Hematopoietic multipotent progenitor cell (in vitro differentiated cells): ENCODE measurements at places on chromosomes 1 and 21.

GRCh38 chr1:233695901-233696300, 82.0 kb downstream of the KCNK1 start:
- DNase-seq = no peak

DNA sequence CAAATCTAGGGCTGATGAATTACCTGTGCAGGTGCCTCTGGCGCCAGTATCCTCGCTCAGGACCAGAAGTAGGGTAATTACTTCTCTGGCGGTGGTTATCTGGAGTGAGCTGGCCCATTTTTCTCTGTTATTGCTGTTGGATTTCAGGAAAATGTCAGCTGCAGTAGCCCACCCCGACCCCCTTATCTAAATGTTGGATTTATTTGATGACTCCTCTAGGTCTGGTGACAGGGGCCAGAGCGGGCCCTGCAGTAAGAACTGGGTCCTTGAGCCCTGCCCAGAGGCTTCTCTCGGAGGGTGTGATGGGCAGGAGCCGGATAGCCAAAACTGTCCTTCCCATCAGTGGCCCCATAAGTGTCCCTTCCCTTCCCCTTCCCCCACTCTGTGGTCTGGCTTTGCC, 384.3 kb downstream of the PTPRU start:
- DNase-seq = no peak

- no peak for DNase-seq
Measured at GRCh38 chr1:31749785-31750735, 14.1 kb downstream of the ADGRB2 start.

DNA sequence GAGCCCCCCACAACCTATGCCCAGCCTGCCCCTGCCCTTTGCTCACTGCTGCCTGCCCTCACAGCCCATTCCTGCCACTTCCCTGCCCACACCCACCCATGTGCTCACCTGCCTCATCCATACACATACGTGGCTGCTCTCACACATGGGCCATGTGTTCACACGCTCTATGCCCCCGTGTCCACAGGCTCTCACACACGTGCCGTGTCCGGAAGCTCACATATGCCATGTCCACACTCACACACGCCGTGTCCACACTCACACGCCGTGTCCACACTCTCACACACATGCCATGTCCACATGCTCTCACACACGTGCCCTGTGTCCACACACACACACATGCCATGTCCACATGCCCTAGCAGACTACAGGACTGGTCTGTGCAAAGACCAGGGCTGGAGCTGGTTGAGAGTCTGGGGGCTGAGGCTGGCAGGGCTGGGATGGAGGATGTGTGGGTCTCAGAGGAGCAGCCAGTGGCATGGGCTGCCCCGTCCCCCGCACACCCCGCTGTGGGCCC, 583 bp upstream of the RNF223 start:
- no peak for DNase-seq

- no peak for DNase-seq
Measured at GRCh38 chr1:165239873-165240272, 116.6 kb downstream of the LMX1A start.

GRCh38 chr1:167685844-167686243, 35.9 kb upstream of the MPZL1 start:
- no peak for DNase-seq

- no peak for DNase-seq
Measured at GRCh38 chr1:56952501-56952900, 13.3 kb downstream of the C8B start.

GRCh38 chr1:186982116-186982515, 153.4 kb downstream of the PLA2G4A start:
- DNase-seq = no peak

DNA sequence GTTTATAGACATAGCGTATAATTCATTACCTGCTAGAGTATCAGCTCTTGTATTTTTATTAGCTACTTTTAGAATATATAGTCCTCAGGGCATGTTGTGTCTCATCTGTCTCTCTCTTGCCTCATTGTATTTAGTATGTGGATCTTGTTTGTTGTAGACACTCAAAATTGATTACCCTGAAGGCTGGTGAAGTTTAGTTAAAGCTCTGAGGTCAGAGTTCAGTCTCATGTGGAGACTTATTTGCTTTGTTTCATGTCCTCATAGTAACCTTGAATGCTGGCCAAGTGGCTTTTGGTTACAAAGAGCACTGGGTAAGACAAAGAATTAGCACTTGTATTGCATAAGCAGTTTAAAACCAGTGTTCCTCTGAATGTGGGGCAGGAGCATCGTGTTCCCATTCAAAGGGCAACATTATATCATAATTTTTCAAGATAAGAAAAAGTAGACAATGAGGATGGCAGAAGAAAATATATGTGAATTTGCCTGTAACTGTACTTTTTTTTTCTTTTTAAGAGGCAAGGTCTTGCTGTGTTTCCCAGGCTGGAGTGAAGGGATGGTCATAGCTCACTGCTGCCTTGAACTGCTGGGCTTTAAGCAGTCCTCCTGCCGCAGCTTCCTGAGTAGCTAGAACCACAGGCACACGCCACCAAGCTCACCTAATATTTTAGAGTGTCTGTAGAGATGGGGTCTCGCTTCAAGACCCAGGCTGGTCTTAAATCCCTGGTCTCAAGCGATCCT, 17.4 kb downstream of the CNST start:
- no peak for DNase-seq

DNA sequence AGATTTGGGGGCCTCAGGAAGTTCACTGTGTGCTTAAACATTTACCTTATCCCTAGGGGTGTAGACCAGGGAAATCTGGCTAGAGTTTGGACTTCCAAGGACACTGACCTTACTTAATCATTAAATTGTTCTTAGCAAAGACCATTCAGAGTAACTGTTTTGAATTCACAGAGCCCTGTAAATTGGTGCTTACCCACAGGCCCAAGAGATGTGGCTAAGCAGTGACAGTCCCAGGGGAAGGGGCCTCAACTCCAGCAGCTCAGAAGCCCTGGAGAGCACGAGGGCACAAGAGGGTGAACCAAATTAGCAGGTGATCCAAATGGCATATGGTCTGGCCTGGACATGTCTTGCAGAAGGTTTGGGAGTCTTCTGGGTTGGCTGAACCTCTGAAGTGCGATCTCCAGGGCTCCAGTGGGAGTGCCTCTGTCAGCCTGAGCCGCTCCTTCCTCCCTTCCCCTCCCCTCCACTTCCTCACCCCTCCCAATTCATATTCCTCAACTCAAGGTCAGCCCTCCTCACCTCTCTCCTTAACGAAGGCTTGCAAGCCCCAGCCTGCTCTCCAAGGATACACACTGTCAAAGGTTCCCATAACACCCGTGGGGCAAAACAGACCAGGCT, 4.3 kb downstream of the PAQR7 start:
- DNase-seq = no peak

DNA sequence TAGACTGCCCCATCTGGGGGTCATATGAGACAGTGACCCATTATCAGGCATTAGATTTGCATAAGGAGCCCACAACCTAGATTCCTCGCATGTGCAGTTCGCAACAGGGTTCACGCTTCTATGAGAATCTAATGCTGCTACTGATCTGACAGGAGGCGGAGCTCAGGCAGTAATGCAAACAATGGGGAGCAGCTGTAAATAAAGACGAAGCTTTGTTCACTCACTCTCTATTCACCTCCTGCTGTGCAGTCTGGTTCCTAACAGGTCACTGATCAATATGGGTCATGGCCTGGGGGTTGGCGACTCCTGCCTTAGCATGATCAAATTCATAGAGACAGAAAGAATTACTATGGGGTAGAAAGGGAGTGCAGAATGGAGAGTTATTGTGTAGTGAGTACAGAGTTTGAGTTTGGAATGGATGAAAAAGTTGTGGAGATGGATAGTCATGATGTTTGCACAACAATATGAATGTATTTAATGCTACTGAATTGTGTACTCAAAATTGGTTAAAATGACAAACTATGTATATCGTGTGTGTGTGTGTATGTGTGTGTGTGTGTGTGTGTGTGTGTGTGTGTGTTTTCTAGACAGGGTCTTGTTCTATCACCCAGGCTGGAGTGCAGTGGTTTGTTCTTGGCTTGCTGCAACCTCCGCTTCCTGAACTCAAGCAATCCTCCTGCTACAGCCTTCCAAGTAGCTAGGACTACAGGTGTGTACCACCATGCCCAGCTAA, 42.2 kb downstream of the BTF3L4 start:
- DNase-seq = no peak

DNA sequence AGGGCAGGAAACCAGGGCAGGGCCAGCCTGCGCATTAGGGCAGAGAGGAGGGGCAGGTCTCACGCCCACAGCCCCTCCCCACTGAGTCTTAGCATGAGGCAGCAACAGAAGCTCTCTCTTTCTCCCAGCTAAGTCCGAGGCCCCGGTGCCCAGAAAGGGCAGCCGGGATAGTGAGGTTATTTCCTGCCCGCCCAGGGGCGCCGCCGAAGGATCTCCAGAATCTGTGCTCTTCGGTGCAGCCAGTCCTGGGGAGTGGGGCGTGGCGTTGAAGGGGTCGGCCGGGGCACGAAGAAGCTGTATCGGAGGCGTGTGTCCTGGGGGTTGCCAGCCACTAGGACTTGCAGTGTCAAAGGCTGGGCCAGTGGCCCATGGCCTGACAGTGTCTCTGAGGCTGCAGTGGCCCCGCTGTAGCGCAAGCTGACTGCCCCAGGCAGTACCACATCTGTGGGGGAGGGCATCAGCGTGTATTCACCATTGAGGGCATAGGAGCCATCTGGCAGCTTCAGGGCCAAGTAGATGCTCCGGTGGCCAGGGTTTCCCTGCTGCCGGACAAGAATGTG, 7.8 kb downstream of the ADAMTS4 start:
- no peak for DNase-seq

- DNase-seq = peak; percentile 9
Measured at GRCh38 chr1:100134872-100135271, 1.9 kb downstream of the TRMT13 start.

- DNase-seq = no peak
Measured at GRCh38 chr1:109781806-109782205, 18.1 kb upstream of the EPS8L3 start.

GRCh38 chr1:105894006-105894405, 1162.5 kb upstream of the PRMT6 start:
- DNase-seq = no peak

DNA sequence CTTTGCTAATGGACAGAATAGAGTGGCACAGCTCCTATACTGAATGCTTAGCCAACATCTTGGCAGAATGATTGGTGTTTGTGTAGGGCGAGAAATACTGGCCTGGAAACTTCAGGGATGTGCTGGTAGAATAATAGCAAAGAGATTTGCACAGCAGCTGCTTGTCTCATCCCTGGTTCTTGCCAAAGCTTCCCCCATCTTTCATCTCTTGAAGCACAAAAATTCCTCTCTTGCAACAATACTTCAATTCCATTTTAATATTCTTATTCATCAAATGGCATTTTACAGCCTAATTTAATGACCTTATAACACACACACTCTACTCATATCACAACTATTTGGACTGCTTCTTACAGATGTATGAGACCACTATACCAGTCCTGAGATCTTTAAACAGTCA, 37.7 kb downstream of the LHX8 start:
- no peak for DNase-seq

- no peak for DNase-seq
Measured at GRCh38 chr1:234863551-234863971, 253.6 kb upstream of the IRF2BP2 start.

DNA sequence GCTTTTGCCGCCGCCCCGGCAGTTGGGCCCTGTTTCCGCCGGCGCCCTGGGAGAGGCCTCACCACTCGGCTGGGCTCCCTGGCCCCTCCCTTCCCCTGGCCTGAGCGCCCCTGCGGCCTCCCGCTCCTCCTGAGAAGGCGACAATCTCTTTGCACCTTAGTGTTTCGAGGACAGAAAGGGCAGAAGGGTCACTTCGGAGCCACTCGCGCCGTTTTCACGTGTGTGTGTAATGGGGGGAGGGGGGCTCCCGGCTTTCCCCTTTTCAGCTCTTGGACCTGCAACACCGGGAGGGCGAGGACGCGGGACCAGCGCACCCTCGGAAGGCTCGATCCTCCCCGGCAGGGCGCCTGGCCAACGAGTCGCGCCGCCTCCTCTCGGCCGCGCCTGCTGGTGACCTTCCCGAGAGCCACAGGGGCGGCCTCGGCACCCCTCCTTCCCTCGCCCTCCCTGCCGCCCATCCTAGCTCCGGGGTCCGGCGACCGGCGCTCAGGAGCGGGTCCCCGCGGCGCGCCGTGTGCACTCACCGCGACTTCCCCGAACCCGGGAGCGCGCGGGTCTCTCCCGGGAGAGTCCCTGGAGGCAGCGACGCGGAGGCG, 432 bp upstream of the SIM2 start:
- no peak for DNase-seq

DNA sequence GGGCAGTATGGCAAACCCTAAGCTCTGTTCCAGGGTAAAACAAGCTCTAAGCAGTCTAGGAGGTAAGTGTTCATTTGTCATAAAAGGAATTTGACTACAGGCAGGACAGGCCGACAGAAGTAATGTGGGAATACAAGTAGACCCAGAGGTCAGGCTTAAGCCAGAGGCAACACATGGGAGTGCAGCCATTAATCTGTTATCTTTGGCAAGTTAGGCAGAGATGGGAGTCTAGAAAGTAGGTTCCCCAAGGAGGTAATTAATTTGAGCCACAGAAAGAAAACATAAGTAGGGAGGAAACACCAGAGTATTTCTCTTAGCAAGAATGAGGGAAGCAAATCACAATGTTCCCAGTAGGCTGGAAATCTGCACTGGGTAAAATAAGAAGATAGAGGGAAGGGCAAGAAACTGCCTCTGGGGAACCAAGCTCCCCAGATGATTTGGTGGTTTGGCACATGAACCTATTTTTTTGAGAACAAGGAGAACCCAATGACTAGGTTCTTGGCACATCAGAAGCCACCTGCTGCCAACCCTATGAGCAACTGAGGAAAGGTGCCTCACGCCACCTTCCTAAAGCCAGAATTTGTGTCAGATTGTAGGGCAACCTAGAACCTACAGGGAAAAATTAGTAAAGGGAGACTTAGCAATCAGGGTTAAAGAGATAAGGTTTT, 636.4 kb upstream of the PLXNA2 start:
- no peak for DNase-seq

GRCh38 chr1:102500758-102501157, 504.0 kb upstream of the OLFM3 start:
- DNase-seq = no peak

DNA sequence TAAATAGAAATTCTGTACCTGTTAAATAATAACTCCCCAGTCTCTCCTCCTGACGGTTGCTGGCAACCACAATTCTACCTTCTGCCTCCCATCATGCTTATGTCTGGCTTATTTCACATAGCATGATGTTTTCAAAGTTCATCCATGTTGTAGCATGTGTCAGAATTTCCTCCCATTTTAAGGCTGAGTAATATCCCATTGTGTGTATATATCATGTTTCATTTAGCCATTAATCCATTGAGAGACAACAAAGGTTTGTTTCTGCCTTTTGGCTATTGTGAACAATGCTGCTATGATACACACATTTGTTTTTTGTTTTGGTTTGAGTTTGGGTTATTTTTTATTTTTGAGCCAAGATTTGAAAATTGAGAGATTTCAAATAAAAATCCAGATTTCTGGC, 72.0 kb downstream of the LBR start:
- no peak for DNase-seq

DNA sequence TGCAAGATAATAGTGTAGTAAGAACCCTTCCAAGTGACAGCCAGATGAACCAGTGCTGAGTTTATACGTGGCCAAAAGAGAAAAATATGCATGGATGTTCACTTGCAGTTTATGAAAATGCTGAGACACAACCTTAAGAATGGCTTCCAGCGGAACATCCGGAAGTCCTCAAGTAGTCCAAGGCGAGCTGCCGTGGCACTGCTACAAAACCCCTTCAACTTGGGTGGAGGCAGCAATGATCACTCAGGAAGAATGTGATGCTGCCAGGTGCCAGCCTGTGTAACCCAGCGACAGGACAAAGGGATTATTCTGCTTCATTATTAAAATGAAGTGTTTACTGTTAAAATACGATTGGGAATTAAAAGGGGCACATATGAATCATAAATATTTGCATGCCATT, 179.6 kb downstream of the RUNX1 start:
- DNase-seq = no peak

- no peak for DNase-seq
Measured at GRCh38 chr1:237166593-237167101, 124.7 kb downstream of the RYR2 start.
